IPS-NIHi11 (cell line): ENCODE measurements at places on chromosomes 1 and 21.
A peak's percentile ranks its signal among the peaks of the same experiment; 100 is the strongest.

DNA sequence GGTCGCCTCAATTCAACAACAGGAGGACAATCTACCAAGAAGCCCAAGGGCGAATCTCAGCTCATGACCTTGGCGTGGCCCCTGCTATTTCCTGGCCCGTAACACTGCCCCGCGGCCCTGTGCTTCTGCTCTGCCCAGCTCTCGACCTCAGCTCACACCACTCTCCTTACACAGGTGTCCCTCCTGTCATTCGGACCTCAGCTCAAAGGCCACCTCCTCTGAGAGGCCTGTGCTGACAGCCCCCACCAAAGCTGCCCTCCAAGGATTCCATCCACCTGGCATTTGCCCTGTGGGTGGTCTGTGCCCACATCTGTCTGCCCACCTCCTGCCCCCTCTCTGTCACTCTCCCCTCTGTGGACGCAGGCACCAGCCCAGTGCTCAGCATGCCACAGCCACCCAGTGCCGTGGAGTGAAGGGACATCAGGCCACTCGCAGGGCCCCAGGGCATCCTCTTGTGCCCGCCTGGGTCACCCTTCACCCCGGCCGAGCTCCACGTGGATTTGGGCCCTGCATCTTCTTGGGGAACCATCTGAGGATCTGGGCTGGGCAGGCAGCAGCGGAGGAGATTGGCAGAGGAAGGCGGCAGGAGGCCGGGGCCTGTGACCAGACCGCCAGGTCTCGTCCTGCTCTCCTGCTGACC lies 70.3 kb downstream of the DHRS3 start:
- no peak for DNase-seq

DNA sequence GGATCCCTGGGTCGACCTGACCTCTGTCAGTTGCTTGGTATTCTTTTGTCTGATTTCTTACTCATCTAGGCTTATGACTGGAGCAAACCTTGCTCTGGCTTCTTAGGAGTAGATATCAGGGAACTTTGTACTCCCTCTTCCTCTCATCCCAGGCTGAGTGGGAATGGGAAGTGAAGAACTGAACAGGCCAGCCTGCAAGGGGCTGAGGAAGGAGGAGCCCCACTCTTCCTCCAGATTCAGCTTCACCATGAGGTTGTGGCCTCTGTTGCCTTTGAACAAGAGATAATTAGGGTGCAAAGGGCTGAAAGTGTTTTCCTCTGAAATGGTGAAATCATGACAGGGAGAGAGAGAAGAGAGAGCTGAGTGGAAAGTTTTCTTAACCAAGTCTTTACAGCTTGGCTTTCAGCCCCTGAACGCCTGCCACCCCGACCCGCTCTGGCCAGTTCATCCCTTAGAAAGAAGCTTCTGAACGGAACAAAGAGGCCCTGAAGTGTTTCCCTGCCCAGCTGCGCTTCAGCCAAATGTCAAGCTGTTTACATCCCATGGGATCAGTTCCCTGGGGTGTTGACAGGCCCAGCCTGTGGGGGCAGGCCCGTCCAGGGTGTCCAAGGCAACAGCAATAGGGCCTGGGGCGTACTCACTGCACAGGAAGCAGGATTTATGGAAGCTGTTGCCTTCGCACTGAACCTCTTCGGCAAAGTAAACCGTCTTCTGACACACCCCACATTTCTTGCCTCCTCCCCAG lies 11.2 kb downstream of the CSRP1 start:
- no peak for DNase-seq

DNA sequence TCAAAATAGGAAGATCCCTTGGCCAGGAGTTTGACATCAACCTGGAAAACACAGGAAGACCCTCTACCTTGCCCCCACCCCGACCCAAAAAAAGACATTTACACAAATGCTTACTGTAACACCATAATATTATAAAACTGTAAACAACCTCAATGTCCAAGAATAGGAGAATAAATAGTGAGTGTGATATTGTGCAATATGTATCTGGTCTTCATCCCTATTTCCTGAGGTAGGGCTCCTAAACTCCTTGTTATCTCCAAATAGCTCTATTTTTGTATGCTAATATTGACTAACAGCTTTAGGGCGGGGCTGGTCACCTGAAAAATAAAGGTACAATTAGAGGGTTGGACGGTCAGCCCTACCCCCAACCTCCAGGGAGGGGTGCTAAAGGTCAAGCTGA lies 23.5 kb downstream of the RSBN1 start:
- no peak for DNase-seq

DNA sequence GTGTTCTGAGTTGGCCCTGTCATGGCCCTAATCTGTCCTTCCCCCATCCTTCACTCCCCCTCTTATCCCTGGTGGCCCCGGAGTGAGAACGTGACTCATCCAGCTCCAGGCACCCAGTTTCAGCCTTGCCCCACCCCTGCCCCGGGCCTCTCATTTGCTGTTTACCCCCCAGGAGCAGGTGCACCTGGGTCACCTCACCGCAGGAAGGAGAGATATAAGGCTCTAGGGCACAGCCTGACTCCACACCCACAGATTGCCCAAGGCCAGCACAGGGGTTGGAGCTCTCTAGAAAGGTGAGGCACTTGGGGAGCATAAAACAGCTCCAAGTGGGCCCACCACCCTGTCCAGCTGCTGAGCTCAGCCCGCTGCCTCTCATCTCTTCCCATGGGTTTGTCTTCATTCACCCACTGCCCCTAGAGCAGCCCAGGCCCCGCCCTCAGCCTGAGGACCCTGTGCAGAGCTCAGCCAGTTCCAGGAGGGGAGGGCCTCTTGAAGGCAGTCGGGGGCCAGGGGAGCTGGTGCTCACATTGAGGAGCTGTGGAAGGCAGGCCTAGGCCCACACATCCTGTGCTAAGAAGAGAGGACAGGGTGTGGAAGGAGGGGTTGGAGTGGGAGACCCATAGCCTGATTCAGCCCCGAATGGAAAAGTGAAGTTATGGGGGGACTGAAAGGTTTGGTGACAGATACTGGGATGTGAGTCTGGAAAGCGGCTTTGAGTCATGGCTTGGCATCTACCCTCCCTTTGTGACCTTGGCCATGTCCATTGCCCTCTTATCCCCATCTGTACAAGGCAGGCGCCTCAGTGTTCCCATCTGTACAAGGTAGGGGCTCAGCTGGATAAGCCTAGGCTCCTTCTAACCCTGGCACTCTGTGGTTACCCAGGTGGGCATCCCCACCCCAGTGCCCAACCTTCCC lies 16.1 kb upstream of the GPR37L1 start:
- no peak for DNase-seq

- no peak for DNase-seq
These were observed 18.9 kb upstream of the IGSF5 start for GRCh38 chr21:39726133-39726532.

DNA sequence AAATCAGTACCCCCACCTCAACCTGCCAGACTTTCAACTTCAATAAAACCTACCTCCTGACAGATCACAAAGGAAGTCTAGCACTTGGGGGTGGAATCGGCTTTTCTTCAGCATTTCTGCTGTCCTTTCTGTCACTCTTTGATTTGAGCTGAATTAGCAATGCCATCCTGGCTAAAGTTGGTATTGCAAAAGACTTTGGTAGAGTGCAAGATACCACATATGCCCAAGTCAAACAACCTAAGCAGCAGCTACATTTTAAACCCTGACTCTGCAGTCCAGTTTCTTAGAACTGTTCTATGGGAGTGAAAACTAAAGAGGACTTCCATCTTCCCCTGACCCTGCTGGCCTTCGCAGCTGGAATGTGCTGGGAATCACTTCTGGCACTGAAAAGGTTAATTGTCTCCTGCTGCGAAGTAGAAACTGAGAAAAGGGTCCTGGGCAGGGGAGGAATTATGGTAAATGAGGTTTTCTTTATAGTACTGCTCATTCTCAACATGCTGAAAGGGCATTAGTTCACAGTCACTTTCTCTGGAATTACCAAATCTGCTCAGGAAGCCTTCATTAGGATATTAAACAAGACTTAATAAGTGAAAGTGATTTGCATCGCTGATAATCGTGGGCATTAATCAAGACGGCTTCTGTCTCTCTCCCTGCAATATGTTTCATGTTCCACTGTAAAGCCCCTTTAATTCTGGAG lies 126.2 kb upstream of the SMYD2 start:
- peak; percentile 24 for DNase-seq

DNA sequence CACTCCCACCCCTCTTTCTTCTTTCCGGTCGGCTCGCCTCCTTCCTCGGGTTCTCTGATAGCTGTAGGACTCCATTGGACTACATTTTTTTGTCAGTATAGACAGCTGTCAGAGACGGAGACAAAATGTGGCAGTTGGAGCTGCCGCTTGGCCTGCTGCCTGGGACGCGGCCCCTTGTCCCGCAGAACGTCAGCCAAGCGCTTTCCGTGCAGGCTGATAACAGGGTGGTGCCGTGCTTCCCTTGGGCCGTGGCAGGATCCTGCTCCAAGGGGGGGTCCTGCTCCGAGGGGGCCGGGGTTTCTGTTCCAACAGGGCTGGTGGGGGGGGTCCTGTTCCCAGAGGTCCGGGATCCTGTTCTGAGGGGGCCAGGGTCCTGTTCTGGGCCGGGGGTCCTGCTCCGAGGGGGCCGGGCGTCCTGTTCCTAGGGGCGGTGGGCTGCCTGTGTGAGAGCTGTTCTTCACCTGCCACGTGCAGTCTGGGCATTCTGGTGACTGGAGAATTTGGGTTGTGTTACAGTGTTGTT lies 4.9 kb downstream of the SKI start:
- no peak for DNase-seq

DNA sequence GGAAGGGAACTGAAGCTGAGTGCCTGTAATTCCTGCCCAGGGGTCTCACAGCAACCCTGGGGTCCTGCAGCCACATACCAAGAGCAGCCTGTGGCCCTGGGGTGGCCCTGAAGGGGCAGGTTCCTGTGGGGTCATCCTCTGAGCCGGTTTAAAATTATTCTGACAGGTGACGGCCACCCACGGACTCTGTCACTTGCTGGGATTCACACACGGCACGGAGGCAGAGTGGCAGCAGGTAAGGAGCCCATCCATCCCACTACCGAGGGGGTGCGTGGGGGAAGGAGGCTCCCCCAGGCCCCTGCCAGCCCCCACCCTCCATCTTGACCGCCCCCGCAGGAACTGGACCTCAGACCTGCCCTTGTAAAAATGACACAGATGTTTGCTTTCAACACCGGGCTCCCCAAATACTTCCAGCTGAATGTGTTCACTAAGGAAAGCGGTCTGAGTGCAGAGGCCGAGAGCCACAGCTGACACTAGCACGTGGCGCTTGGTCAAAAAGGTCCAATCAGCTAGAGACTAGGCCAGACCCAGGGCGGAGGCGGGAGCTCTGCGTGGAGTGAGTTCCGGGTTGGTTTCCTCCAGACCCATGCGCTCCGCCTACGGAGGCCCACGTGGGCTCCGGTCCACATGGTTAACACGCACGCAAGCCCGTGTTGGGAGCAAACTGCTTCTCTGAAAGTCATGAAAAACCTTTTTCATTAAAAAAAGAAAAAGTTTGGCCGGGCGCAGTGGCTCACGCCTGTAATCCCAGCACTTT lies 10.0 kb downstream of the YBEY start:
- peak; percentile 56 for DNase-seq

GRCh38 chr1:67846538-67846937 lies 13.3 kb upstream of the GNG12 start:
- DNase-seq: no peak

- no peak for DNase-seq
These were observed 249.3 kb downstream of the ZNF648 start for GRCh38 chr1:181812208-181812607.

DNA sequence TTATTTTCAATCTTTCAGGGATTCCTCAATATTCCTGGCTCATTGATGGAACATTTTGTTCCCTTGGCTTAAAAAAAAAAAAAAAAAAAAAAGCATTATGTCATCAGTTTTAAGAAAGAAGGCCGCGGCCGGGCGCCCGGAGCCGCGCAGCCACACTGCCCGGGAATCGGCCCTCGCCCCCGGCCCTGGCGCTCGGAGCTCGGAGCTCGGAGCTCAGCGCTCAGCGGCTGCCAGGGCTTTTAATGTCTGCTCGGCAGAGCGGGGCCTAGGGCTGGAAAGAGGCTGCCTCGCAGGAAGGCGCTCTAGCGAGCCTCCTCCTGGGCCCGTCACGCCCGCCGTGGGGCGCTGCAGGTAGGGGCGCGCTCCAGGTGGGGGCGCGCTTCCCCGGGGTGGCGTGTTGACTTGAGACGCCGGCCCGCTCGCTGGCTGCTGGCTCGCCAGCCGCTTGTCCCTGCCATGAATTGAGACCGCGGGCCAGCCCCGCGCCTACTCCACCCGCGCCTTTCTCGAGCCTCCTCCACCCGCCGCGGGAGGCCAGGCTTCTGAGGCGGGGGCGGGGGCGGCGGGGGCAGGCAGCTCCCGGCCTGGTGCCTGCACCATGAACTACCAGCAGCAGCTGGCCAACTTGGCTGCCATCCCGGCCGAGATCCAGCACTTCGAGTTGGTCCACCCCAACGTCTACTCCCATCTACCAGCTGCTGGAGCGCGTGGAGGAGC lies 5.4 kb upstream of the TDRD5 start:
- peak; percentile 82 for DNase-seq

DNA sequence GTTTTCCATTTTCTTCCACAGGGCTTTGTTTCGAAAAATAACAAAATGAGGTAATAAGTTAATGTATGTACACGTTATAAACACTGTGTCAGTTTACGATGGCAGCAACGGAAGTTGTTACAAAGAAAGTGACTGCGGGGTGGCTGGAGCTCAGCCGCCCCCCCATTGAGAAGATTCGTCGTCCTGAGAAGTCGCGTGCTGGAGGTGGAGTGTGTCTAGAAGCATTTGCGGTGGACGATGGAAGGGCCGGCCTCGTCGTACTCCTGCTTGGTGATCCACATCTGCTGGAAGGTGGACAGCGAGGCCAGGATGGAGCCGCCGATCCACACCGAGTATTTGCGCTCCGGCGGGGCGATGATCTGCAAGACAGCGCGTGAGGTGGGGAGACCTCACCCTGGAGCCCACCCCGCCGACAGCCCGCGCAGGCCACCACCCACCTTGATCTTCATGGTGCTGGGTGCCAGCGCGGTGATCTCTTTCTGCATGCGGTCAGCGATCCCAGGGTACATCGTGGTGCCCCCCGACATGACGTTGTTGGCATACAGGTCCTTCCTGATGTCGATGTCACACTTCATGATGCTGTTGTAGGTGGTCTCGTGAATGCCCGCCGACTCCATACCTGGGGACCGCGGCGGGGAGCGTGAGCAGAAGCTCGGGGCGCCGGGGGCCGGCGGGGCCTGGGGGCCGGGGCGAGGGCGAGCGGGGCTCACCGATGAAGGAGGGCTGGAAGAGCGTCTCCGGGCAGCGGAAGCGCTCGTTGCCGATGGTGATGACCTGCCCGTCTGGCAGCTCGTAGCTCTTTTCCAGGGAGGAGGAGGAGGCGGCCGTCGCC lies 2.4 kb downstream of the ACTA1 start:
- DNase-seq: no peak

- DNase-seq: no peak
These were observed 137.5 kb downstream of the NOS1AP start for GRCh38 chr1:162206749-162207635.

- DNase-seq: no peak
These were observed 16.7 kb upstream of the PALMD start for GRCh38 chr1:99629164-99629563.

- no peak for DNase-seq
These were observed 57.2 kb downstream of the LEPR start for GRCh38 chr1:65477414-65478378.

- DNase-seq: no peak
These were observed 2.2 kb upstream of the HSD3B1 start for GRCh38 chr1:119504831-119505230.

DNA sequence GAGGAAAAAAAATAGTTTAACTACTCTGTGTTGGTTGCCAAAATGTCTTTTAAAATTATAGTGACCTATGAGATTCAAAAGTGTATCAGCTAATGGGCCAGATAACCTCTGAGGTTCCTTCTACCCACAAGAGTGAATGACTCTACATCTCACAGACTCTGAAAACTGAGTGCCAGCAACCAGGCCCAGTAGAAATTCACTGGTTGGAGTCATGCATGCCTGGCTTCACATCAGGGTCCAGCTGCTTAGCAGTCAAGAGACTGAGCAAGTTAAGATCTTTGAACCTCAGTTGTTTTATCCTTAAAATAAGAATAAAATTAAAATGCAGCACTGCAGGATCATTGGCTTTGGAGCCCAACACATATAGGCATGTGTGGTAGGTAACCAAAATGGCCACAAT lies 342.6 kb upstream of the NFIA start:
- no peak for DNase-seq
